GM23248 (cell line): ENCODE measurements at places on chromosomes 4 and X. TPM values are rescaled to one million over a fixed set of nuclear protein-coding genes. Genes with fewer than 3 reads are reported as not detected.

Gene TRIML2
- not detected in 2 replicates for total RNA-seq

Gene KLB
- total RNA-seq: not detected in 2 replicates

Gene RADX
- total RNA-seq: 1.3 and 2.1 TPM in 2 replicates

DNA sequence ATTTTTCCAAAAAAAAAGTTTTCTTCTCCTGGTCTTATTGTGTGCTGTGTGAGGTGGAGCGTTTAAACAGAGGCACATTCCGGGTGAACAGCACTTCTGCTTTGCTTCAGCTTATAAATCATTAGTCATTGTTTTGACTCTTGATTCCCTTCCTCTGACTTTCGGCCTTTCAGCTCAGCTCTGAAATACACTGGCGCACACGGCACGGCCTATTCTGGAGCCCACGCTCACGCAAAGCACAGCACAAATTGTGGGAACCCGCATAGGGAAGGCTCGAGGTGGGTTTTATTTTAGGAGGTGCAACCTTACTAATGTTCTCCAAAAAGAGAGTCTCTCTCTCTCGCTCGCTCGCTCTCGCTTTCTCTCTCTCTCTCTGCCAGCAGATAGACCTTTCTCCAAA is 4.0 kb downstream of the POU3F4 start:
- no peak for DNase-seq

- DNase-seq: peak; percentile 65
These were observed 199.3 kb upstream of the FAT4 start for GRCh38 chr4:125115476-125115875.

DNA sequence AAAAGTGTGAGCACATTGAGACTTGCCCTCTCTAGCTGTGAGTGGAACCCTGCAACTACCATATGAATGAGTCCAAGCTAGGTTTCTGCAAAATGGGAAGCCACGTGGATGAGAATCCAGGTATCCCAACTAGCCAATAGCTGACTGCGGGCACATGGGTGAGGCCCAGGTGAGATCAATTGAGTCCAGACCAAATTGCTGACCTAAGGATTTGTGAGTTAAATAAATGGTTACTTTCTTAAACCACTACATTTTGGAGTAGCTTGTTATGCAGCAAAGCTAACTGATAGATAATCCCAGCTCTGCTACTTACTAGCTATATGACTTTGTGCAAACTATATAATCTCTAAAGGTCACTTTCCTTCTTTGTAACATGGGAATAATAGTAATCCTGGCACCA is 150.3 kb upstream of the LCORL start:
- DNase-seq: no peak

Gene NPY5R
- not detected in 2 replicates for total RNA-seq

DNA sequence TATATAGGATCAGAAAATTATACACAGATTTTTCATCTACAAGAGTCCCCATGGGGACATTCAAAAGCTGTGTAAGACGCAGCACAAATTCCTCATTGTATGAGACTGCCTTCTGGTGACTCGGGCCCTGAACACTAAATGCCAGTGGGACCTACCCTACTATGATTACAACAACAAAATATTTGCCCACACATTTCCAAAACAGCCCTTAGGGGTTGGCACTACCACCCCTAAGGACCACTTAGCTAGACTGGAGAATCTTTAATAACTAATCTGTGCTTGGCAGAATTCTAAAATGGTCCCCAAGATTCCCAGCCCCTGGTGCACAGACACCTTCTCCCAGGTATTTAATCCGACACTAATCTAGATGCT is 29.1 kb downstream of the UCHL1 start:
- peak; percentile 44 for DNase-seq

Gene ADH6
- total RNA-seq: not detected in 2 replicates

DNA sequence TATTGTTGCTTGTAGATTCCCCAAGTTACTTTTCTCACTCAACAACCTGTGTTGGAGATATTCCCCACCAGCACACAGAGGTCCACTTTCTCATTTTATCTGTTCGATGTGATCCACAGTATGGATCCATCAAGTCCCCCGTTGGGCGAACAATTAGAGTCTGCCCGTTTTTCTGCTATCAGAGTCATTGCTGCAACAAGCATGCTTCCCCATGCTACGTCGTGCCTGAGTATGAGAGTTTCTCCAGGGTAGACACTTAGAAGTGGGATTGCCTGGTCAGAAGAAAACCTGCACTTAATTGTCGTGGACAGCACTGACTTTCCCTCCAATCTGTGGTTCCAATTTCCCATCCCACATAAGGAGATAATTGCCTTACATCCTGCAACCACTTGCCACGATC is 62.7 kb upstream of the SHOX start:
- no peak for DNase-seq

GRCh38 chr4:95178938-95179337 is 369.8 kb downstream of the UNC5C start:
- no peak for DNase-seq

- no peak for DNase-seq
These were observed 8.6 kb downstream of the LCORL start for GRCh38 chr4:18012807-18013462.

- peak; percentile 97 for DNase-seq
These were observed 291.5 kb upstream of the BOD1L1 start for GRCh38 chr4:13918991-13919441.

Gene CLDN22
- total RNA-seq: not detected in 2 replicates

Gene DCLK2
- 1.9 and 2.9 TPM in 2 replicates for total RNA-seq

DNA sequence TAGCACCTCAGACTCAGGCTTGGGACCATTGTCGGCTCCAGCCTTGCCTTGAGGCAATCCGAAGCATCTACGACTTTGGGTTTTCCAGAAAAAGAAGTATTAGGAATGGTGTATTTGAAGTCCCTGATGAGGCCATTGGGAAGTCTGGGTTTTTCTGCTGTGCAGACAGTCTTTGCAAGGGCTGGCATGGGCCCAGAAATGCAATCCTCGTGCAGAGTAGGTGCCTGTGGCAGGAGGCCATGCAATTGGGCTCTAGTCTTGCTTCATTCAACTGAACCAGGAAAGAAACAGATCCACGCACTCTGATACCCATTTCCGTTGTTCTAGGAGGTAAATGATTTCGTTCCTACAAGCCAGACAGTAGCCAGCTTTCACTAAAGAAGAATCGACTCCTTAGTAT is 12.4 kb downstream of the ZFP92 start:
- no peak for DNase-seq

DNA sequence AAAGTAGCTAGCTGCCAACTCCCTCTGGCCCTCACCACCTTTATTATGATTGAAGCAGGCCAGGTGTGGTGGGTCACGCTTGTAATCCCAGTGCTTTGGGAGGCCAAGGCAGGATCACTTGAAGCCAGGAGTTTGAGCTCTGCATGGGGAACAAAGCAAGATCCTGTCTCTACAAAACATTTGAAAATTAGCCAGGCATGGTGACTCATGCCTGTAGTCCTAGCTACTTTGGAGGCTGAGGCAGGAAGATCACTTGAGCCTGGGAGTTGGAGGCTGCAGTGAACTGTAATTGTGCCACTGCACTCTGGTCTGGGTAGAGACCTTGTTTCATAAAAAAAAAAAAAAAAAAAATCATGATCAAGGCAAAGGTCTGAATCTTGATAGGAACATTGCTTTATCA is 467.0 kb upstream of the DIPK2B start:
- no peak for DNase-seq

- DNase-seq: peak; percentile 44
These were observed 150.8 kb upstream of the ARHGEF9 start for GRCh38 chrX:63935835-63936234.

GRCh38 chr4:116926631-116927295 is 158.6 kb downstream of the TRAM1L1 start:
- no peak for DNase-seq

DNA sequence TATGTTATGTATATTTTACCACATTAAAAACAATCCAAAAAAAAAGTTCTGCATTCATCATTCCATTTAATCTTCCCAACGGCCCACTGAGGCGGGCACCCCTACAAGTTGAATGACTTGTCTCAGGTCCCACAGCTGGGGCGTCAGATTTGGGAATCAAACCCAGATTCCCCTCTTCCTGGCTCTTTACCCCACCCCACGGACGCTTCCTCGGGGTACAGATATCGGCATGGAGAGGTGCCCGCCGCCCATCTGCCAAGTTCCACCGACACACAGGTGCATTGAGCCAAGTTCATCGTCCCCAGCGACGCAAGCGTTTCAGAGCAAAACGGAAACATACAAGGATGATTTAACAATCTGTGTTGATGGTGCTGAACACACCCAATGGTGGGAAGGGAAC is 36.9 kb upstream of the MAN2B2 start:
- DNase-seq: no peak

GRCh38 chr4:48681856-48682255 is 98.2 kb downstream of the FRYL start:
- peak; percentile 48 for DNase-seq

DNA sequence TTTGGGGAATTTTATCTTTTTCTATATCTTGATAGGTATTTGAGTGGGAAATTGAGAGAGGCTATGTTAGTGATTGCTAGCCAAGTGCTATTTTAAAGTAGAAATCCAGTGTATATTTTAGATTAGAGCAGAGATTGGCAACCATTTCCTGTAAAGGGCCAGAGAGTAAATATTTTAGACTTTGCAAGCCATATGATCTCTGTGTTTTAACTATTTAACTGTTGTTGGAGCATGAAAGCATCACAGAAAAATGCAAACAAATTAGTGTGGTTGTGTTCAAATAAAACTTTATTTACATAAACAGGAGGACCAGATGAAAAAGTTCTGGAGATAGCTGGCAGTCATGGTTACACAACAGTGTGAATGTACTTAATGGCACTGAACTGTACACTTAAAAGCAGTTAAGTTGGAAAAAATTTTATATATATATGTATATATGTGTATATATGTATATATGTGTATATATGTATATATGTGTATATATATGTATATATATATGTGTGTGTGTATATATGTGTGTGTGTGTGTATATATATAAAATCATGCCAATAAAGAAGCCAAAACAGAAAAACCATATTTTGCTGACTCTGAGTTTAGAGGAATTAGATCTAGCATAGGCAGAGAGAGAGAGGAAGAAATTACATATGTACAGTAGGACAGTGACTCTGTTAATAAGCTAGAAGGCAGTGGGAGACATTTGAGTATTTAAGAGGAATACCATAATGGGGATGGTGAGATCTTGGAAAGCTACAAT is 83.4 kb downstream of the TMEM164 start:
- DNase-seq: peak; percentile 17

- peak; percentile 90 for DNase-seq
These were observed 20.5 kb downstream of the PDLIM5 start for GRCh38 chr4:94472056-94472826.

Gene KIAA1210
- total RNA-seq: not detected in 2 replicates

Gene DOK7
- total RNA-seq: not detected in 2 replicates

- DNase-seq: no peak
These were observed 330.2 kb downstream of the HS3ST1 start for GRCh38 chr4:11098461-11098860.

- no peak for DNase-seq
These were observed 6.6 kb downstream of the TLL1 start for GRCh38 chr4:165879641-165880040.

Gene NDUFC1
- 23.0 and 38.0 TPM in 2 replicates for total RNA-seq

DNA sequence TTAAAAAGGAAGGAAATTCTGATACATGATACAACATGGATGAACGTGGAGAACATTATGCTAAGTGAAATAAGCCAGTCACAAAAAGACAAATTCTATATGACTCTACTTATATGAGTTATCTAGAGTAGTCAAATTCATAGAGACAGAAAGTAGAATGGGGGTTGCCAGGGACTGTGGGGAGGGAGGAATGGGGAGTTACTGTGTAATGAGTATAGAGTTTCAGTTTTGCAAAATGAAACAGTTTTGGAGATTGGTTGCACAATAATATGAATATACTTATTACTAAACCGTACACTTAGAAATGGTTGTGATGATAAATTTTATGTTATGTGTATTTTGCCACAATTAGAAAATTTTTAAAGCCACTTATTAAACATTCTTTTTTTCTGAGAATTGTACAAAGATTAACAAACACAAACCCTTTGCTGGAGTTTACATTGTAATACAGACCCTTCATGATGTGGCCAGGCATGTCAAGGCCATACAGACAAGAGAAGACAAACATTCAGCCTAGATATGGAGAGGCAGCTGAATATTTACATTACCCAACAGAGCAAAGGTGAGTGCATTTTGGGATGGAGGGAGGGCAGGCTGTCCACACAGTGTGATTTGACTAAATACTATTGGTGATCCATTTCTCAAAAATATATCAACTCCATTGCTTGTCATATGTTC is 21.2 kb upstream of the GPC3 start:
- no peak for DNase-seq

DNA sequence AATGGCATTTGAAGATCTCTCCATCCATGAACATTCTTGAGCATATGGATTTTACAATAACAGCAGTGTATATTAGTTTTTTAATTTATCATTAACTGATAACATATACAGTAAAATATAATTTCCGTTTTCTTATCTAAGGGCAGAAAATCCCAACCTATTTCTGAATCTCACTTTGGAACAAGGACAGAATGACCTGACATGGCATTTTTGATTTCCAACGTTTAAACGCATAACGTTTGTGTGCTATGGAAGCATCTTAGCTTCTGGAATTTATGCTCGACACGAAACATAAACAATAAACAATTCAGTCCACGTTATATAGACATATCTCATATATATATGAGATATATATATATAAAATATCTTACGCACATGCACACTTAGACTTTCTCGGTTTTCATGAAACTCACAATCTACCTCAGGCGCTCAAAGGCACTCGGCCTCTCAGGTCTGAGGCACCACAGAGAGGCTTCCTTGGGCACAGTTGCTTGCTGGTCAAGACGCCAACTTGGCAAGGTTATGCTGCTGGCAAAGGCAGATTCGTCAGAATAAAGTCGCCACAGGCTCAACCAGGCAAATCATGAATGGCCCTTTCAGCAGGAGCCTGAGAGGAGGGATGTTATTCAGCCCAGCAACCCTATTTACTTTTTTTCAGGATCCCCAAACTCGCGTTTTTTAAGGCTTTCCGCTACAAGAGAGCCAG is 1.0 kb upstream of the UGT8 start:
- DNase-seq: no peak

GRCh38 chr4:14566518-14566917 is 435.8 kb upstream of the CPEB2 start:
- no peak for DNase-seq

- DNase-seq: no peak
These were observed 105.5 kb downstream of the HDAC8 start for GRCh38 chrX:72467135-72467534.

DNA sequence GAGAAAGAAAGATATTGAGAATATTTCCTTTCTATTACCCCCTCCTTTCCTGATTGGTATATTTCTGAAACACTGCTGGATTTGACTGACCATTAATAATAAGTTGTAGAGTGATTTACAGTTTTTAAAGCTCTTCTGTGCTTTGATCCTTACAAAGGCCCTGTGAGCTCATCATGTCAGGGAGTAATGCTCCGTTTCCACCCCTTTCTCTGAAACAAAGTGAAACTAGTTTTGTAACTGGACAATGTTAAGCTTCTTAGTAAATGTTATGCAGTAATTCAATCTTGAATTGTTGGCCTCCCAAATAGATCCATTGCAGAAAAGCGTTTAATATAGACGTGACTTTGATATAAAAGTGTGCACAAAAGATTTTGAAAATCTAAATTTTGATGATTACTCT is 190.1 kb upstream of the GNPDA2 start:
- peak; percentile 62 for DNase-seq

DNA sequence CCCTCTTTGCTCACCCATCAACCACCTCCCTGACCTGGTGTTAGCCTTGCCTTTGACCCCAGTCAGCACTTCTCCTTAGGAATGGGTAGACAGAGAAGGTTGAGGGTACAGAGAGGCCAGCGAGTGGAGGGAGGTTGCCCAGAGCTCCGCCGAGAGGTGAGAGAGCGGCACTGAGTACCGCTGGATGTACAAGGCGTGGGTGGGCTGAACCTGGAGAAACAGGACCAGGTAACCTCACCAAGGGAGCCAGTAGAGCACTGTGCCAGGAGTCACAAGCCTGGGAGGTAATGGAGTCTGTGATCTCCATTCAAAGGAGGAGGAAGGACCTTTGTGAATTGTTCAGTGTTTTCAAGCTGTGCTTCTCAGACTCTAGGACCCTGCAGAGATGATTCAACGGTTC is 256.2 kb downstream of the EVC2 start:
- DNase-seq: no peak
